ENCODE measurements at places on chromosomes 2 and 18. TPM values are rescaled to one million over a fixed set of nuclear protein-coding genes. Genes with fewer than 3 reads are reported as not detected.

The STPG4 gene
- not detected for total RNA-seq

The CASP8 gene
- total RNA-seq = 3.1 TPM

The PREPL gene
- 76.7 TPM for total RNA-seq

The MREG gene
- 0.60 TPM for total RNA-seq

The ZNF521 gene
- 29.6 TPM for total RNA-seq

The RAX gene
- not detected for total RNA-seq

The BMP10 gene
- 0.35 TPM for total RNA-seq

The MAP3K19 gene
- total RNA-seq = not detected

The SPP2 gene
- total RNA-seq = not detected

The IL1A gene
- total RNA-seq = not detected

The SP100 gene
- 50.2 TPM for total RNA-seq

The TMEM163 gene
- 0.46 TPM for total RNA-seq

The SULT1C2 gene
- total RNA-seq = 0.87 TPM

The GAREM1 gene
- total RNA-seq = 22.7 TPM

The IL1RN gene
- total RNA-seq = 0.89 TPM

The DOCK10 gene
- total RNA-seq = 2.3 TPM

The PDE1A gene
- 14.6 TPM for total RNA-seq

The EPB41L5 gene
- total RNA-seq = 8.2 TPM

The FAM110C gene
- total RNA-seq = 2.9 TPM

The CACNB4 gene
- 0.35 TPM for total RNA-seq

The CYP27C1 gene
- 0.05 TPM for total RNA-seq

The CDKL4 gene
- total RNA-seq = 0.22 TPM

All from Right ventricle myocardium inferior (tissue), 1 donor.